ENCODE measurements at places on chromosomes 5 and 9.

GRCh38 chr9:19683715-19684114 lies 105.1 kb downstream of the SLC24A2 start:
- no peak for DNase-seq

GRCh38 chr9:137300567-137301080 lies 1.4 kb downstream of the NRARP start:
- DNase-seq = no peak

DNA sequence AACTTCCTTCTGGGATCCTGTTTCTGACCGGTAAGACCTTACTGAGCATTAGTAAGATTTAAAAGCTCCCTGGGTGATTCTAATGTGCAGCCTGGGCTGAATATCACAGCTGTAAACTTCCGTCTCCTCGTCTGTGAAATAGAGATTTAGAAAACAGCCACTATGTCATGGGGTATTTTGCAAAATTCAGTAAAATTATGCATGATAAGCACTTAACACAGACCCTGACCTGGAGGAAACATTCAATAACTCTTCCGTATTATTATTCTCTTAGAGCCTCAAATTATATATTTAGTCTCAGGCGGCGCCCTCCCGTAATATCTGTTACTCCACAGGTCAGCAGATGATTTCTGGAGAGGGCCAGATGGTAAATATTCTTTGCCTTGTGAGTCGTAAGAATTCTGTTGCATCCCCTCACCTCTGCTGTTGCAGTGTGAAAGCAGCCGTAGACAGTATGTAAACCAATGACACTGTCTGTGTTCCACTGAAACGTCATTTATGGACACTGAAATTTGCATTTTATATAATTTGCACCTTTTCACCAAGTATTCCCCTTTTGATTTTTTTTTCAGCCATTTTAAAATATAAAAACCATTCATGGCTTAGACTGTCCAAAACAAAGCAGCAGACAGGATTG lies 39.2 kb upstream of the RARS1 start:
- DNase-seq = no peak

GRCh38 chr9:88692827-88693226 lies 157.8 kb downstream of the NXNL2 start:
- DNase-seq = no peak

DNA sequence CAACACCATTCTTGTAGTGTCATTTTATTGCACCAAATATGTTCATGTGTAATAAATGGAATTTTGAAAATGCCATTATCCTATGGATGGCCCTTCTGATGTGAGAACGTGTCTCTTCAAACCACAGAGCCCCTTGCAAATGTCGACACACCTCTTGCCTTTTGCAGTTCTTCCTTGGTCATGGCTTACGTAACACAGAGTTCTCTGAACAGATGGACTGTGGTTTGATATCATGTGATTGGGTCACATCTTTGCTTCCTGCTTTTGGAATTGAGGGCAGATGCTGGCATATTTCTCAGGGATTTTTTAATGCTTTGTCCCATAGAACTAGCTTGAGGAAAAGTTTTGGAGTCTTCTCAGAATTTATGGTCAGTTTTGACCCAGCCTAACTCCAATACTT lies 4.6 kb downstream of the TGFBR1 start:
- no peak for DNase-seq

GRCh38 chr9:137055385-137056364 lies 1.8 kb upstream of the ENTPD2 start:
- DNase-seq = peak; percentile 81

Measured in right atrium auricular region (tissue), 2 donors.